AG08395 (cell line): ENCODE measurements at places on chromosomes 12 and 14.

DNA sequence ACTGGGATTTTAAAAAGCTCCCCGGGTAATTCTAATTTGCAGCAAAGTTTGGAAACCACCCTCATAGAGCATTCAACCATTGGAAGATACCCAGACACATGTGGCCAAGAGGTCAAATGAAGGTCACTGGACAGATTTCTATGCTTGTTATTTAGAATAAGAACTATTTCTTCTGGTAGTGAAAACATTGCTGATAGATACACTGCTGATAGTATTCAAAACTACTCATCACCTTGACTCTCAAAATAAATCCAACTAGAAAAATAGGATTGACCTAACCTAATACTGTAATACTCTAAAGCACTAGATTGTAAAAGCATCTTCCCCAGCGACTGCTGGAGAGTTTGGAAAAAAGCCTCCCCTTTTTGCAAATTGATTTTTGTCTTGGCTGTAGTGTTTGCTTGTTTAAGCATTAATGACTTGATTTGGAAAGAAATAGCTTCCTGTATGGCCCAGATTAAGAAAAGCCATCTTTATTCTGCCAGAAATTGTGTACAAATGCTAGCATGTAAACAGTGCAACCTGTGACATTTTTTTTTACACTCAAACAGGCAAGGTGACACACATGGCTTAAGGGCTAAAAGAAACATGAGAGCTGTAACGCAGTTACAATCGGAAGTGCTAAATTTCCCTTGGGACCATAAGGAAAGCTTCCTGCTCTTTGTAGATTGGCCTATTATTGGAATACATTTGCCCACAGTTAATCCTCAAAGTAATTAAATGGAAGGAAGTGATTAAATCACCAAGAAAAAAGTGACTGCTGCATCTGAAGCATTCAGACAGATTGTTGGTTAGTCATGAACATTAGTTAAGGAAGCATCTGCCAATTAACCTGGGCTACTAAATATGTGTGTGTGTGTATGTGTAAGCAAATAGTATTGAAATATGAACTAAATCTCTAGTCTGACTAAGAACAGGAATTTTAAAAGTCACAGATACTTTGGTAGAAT is 356.5 kb upstream of the ATP2B1 start:
- no peak for DNase-seq

- no peak for DNase-seq
Observed at GRCh38 chr12:52436828-52437474, 2.8 kb upstream of the KRT75 start.

- peak; percentile 7 for DNase-seq
Observed at GRCh38 chr12:18589316-18589715, 148.5 kb downstream of the PLCZ1 start.

GRCh38 chr12:67925552-67925951 is 63.7 kb upstream of the IFNG-AS1 start:
- no peak for DNase-seq
